Naive thymus-derived CD4-positive, alpha-beta T cell (primary cell): ENCODE measurements at places on chromosomes 4 and X.

GRCh38 chrX:41672643-41673042 is 16.1 kb upstream of the GPR34 start:
- no peak for DNase-seq

DNA sequence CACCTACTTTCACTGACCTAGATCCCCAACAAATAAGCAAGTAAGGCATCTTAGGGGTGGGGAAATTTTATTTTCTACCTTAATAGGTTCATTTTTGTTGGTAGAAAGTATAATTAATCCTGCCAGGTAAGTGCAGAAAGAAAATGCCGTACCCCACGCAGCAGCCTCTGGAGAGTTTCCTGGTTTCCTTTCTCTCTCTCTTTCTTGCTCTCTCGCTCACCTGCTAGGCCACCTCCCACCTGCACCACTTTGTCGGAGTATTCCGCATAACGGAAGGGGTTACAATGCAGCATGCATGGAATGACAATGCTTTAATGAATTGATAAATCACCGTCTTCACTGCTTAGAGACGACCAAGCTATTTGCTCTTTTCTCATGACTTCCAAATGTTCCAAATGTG is 101.0 kb downstream of the SCD5 start:
- no peak for DNase-seq

DNA sequence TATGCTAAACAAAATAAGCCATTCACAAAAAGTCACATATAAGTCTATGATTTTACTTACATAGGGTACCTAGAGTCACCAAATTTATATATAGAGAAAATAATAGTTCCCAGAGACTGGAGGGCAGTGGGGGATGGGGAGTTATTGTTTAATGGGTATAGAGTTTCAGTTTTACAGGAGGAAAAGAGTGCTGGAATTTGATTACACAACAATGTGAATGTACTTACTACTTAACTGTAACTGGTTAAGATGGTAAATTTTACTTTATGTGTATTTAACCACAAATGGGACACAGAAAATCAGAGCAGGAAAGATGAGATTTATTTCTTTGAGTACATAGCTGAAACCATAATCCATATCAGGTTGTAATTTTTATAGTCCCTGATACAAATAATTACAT is 144.4 kb downstream of the TMA16 start:
- DNase-seq: no peak

- no peak for DNase-seq
Measured at GRCh38 chr4:124684301-124684700, 28.2 kb downstream of the ANKRD50 start.

DNA sequence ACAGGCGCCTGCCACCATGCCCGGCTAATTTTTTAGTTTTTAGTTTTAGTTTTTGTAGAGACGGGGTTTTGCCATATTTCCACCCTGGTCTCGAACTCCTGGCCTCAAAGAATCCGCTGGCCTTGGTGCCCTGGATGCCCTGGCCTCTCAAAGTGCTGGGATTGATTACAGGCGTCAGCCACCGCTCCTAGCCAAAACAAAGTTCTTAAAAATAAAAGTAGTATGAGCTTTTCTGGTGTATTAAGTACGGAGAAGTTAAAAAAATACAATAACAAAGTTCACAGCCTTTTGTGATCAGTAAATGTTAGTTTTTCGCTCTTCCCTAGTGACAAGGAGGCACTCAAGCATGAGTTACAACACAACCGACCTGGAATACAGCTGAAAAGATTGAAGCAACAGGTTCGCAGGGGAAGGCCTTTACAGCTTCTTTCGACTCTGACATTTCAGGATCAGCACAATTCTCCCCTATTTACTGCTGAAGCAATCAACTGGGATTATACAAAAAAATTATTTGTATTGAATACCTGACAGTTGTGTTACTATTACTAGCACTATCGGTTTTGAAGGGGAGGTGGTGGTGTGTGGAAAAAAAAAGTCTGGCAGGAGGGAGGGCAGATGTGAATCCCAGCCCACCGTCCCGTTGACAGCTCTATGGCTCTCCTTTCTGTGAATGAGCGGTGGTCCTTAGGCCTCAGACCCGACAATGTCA is 893 bp upstream of the METAP1 start:
- peak; percentile 3 for DNase-seq

GRCh38 chr4:1855333-1856070 is 454 bp downstream of the LETM1 start:
- no peak for DNase-seq

DNA sequence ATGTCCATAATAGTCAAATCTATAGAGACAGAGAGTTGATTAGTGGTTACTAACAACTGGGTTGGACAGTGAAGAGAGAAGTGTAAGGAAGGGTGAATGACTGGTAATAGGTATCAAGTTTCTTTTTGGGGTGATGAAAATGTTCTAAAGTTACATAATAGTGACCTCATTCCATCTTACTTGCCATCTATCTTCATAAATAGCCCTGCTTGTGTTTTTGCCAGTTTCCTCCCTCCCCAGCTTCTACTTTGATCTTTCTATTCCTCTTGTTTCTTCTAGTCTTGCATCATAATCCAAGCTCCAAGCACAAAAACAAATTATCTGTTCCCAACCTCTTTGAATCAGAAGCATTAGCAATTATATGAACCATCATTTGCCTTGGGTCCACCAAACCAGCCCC is 40.2 kb upstream of the TET2 start:
- no peak for DNase-seq

GRCh38 chrX:121671649-121672048 is 624.2 kb downstream of the GLUD2 start:
- DNase-seq: no peak

- peak; percentile 13 for DNase-seq
Measured at GRCh38 chrX:319579-320125, 1.1 kb upstream of the GTPBP6 start.

DNA sequence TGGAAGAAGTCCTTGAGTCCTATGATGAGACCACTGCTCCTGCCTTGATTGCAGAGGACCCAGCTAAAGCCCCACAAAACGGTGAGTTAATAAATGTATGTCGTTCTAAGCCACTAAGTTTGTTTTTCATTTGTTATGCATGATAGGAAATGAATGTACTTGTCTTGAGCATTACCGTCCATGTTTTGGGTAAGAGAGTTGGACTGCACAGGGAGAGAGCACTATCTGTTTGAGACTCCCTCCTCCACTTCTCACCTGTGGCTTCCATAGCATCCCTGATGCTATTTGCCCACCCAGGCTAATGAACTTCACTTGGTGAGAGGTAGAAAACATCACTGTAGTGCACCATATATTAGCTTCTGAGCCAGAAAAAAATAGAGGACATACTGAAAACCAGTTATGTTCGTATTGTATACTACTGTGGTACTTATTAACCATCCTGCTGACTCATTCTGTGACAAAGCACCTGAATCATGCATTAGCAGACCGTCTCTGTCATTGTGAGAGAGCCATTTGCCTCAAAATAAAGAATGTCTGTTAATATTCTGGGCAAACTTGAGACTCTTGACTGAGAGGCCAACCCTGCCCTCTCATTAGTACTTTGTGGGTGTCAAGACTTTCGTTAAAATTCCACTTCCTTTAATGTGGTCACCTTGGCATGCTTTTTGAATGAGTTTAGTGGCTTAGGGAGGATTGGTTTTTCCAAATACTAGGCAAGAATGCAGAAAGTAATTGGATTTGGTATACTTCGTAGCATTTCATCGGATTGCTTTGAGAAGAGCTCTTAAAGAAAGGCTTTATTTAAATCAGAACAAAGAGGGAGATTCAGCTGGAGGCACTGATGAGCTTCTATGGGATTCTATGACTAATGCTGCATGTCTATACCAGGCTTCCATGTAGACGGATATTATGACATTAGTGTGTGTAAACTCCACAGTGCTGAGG is 99.3 kb upstream of the GRPR start:
- DNase-seq: no peak

- DNase-seq: no peak
Measured at GRCh38 chrX:3659761-3660160, 53.7 kb downstream of the PRKX start.

DNA sequence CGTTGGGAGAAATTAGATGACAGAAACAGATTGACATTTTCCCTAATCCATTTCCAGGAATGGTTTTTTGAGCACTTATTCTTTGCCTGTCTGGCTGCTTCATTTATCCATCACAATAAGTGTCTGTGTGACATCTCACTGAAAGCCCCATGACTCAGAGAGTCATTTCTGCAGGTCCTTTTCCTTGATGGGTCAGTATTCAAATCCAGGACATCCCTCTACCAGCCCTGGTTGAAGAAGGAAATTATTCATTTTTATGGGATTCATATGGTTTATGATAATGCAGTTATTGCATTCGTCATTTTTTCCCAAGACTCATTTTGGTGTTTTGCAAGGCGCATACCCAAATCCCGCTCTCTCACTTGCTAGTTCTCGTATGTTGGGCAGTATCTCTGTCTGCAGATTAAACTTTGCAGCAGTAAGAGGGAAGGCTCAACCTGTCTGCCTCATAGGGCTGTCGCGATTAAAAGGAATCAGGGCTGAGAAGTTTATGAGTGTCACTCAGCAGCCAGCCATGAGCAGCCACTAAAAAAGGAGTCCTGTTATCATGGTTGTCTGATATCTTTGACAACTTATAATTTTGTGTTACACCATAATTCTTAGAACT is 44.0 kb downstream of the GYG2 start:
- DNase-seq: no peak

DNA sequence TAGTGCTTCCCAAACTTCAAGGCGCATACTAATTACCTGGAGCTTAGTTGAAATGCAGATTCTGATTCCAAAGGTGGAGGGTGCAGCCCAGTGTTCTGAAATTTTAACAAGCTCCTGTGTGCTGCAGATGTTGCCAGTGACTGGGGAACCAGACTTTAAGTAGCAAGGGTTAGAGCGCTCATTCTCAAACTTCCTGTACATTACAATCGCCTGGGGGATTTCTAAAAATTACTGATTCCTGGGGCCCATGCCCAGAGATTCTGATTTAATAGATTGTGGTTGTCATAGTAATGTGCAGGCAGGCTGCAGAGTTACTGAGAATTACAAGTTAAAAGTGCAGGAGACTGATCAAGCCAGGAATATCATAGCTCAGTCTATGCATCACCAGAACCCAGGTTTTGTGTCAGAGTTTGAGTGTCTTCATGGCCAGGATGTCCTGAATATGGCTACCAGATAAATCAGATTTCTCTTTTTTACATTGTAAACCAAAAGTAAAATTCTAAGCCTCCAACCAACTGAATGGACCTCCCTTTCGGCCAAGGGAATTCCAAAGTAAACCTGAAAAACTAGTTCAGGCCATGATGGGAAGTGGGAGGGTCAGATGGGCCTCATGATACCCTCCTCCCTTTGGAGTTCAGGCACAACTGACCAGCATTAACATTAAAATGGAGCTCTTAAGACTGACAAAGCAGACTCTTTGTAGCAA is 121.6 kb downstream of the ATXN3L start:
- DNase-seq: no peak

GRCh38 chr4:2823301-2823670 is 20.4 kb upstream of the ADD1 start:
- DNase-seq: no peak

DNA sequence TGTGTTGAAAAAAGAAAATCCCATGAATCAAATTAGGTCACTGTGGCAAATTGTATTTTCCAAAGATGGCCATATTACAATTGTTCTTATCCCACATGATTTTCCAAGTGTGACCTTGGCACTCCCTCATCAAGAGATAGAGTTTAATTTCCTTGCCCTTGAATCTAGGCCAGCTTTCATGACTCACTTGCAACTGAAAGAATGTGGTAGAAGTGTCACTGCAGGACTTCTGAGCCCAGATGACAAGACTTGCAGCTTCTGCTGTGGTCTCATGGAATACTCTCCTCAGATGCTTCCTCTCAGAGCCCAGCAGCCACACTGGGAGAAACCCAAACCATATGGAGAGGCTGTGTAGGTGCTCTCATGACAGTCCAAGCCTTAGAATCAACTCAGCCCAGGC is 139.0 kb downstream of the ADAMTS3 start:
- DNase-seq: no peak
